ENCODE measurements at places on chromosomes 12 and 14.

GRCh38 chr12:71036526-71036925 is 116.0 kb upstream of the PTPRR start:
- no peak for DNase-seq

DNA sequence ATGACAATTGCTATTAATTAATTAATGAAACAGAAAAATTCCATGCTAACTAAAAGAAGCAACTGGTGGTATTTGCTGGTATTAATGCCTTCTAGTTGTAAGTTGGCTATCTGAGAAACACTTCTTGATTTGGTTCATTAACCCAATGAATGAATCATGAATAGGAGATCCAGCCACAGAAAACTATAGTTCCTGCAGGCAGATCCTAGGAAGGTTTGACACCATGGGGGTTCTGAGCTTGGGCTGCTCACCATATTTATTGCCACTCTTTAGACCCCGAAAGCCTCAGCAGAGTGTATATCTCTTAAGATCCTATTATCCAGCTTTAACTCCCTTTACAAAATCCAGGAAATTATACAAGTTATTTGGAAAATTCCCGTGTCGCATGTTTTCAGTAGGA is 81.4 kb upstream of the REP15 start:
- no peak for DNase-seq

DNA sequence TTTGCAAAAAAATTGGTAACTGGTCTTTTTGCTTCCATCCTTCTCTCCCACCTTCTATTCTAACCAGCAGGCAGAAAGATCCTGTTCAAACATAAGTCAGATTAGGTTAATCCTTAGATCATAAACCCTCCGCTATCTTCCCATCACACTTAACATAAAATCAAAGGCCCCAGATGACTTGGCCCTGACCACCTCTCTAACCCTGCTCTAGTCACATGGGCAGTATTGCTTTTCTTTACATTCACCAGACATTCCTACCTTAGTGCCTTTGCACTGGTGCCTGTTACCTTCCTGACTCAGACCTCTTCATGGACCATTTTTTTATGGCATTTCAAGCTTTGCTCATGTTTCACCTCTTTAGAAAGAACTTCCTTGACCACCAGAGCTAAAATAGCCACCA is 83.5 kb downstream of the NTF3 start:
- no peak for DNase-seq

- DNase-seq = no peak
These were observed 134 bp downstream of the DUSP6 start for GRCh38 chr12:89352242-89352491.

DNA sequence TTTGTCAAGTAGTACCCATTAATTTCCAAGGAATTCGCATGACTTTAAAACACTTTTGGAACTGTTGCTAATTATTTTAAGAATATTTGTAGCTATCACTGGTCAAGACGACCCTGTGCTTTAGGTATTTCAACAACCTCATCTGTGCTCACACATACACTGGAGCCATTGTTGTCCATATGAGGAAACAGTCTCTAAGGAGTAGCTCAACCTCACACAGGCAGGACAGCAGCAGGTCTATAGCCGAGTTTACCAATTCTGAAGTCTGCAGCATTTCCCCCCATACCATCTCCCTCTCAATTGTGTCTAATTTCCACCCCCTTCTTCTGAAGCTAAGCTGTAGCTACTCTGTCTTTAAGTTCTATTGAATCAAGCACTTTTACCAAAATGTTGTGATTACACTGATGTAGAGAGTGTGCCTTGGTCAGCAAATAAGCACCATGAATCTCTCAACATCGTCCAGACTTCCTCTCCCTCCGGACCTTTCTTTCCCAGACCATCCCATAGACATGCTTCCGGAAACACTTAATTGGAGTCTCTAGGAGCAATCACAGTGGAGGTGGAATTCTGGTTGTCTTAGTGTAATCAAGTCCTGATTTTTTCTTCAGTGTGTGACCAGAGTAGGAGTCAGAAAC is 48.5 kb upstream of the NUAK1 start:
- DNase-seq = no peak

GRCh38 chr12:132413931-132414588 is 75.9 kb upstream of the FBRSL1 start:
- no peak for DNase-seq

DNA sequence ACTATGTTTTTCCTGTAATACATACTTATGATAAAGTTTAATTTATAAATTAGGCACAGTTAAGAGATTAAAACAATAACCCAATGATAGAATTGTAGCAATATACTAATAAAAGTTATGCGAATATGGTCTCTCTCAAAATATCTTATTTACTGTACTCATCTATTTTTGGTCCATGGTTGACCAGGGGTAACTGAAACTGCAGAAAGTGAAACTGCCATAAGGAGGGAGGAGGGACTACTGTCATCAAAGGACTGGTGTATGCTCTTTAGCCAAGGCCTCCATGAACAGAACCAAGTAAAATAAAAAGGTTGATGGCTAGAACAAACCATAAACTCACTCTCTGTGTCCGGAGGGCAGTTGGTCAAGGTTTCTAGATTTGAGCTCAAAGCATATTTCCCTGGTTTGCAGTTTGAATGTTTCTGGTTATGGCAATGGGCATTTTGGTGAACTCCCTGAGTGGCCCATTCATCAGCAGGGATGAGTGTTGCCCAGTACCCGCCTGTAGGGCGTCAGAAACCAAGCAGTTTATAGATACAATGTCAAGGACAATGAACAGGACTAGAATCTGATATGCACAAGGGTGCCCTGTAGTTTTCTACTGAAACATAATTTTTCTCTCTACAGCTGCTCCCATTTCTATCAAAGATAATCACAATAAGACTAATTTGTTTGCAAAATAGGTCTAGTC is 19.8 kb downstream of the LEMD3 start:
- DNase-seq = no peak

- DNase-seq = no peak
These were observed 2.7 kb downstream of the CD163L1 start for GRCh38 chr12:7441216-7441615.

GRCh38 chr14:84882830-84883229 is 647.1 kb upstream of the FLRT2 start:
- no peak for DNase-seq

DNA sequence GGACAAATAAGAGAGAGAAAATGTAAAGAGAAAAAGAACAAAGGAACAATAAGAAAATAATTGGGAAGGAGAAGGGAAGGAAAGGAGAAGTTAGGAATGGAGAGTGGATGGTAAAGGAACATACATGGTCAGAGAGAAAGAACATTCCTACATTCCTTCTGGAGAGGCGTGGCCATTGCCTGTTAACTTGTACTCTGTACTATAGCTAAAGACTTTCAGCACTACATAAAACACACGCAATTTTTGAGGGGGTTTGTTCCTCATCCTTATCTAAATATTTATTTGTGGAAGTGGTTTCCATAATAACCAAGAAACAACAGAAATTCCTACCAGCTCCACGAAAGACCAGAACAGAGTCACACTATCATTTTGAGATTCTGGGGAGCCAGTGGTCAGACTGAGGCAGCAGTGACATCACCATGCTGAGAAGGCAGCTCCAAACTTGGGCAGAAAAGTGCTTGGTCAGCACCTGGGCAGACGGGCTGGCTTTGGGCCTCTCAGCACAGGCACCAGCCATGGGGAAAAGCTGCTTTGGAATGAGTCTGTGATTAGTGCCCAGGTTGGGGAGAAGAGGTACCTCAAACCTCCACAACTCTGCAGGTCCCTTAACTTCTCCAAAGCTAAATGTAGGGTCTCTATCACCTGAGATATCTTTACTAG is 125.9 kb upstream of the NTF3 start:
- DNase-seq = no peak

DNA sequence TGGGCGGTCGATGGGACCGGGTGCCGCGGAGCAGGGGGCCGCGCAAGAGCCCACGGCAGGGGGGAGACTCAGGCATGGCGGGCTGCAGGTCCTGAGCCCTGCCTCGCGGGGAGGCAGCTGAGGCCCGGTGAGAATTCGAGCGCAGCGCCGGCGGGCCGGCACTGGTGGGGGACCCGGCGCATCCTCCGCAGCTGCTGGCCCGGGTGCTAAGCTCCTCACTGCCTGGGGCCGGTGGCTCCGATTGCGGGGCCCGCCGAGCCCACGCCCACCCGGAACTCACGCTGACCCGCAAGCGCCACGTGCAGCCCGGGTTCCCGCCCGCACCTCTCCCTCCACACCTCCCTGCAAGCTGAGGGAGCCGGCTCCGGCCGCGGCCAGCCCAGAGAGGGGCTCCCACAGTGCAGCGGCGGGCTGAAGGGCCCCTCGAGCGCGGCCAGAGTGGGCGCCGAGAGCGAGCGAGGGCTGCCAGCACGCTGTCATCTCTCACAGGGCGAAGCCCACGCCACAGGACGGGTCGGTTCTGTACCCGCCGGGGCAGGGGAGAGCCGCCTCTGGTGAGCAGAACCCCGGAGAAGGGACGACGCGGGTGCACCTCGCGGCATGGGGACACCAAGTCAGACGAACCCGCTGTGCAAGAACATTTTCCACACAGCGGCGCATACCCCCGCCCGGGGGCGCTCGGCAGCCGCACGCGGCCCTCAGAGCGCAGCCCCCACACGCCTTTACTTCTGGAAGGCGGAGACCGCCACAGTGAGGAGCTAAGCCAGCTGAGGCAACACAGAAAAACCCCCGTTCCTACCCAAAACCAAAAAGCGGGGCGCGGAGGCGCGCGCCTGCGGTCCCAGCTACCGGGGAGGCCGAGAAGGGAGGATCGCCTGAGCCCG is 1.2 kb upstream of the SIVA1 start:
- DNase-seq = no peak

DNA sequence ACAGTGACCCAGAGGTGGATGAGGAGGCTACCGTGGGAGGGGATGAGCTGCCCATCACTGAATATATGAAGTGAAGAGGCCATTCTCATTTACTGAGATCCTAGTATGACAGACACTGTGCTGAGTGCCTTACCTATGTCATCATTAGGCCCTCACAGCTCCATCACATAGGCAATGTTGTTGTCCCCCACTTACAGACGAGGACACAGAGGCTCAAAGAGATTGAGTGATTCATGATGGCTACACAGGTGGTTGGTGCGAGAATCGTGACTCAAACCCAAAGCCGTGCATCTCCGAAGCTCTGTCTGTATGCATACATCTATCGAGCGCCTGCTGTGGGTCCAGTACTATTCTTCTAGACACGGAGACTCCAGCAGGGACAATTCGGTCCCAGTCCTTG is 5.9 kb upstream of the CCDC197 start:
- no peak for DNase-seq

GRCh38 chr14:54440037-54440436 is 1.1 kb downstream of the CNIH1 start:
- DNase-seq = no peak

DNA sequence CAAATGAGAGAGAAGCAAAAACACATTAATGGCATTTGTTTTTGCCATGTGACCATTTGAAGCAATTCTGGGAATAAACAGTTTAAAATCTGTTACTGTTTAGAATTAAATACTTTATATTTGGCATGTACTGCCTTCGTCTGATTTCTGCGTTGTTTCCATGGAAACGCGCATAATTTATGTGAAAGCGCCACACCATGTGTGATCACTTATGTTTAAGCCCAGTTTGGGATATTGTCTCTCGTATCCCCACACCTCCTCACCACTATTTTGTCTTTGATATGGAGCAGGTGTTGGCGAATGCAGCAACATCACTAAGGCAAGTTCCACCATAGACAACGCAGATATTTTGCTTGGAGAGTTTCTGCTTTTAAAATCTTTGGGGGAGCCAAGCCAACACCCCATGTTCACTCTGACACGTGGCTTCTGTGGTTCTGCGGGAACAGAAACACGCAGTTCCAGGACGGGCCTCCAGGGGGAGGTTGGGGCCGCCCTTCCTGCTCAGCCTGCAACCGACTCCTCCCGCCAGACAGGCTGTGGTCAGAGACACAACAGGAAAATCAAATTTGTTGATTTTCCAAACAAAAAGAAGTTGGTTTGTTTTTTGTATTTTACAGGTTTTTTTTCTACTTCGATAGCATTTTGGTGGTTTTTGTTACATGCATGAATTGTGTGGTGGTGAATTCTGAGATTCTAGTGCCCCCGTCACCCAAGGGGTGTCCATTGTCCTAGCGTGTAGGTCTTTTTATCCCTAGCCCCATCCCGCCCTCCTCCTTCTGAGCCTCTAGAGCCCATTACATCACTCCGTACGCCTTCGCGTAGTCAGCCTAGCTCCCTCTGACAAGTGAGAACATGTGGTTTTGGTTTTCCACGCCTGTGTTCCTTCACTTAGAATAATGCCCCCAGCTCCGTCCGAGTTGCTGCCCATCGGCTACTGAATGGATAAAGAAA is 101.9 kb upstream of the SFSWAP start:
- peak; percentile 42 for DNase-seq

GRCh38 chr12:131314524-131315090 is 360.9 kb downstream of the ADGRD1 start:
- DNase-seq = no peak

DNA sequence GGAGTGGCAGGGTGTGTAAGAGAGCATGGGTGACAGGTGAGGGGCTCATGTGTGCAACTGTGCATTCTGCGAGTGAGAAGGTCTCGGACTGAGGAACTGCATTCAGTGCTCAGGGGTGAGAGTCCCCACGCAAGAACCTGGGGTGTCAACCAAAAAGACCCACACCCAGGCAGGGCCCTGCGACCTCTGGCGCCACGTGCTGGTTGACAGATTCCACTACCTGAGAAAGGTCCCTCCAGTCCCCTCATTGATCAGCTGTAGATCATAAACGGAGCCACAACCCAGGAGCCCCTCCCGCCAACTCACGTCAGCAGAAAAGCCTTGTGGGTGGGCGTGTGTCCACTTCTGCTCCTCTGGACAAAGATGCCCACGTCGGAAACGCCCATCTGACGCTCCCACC is 98.7 kb downstream of the ASCL4 start:
- DNase-seq = no peak

DNA sequence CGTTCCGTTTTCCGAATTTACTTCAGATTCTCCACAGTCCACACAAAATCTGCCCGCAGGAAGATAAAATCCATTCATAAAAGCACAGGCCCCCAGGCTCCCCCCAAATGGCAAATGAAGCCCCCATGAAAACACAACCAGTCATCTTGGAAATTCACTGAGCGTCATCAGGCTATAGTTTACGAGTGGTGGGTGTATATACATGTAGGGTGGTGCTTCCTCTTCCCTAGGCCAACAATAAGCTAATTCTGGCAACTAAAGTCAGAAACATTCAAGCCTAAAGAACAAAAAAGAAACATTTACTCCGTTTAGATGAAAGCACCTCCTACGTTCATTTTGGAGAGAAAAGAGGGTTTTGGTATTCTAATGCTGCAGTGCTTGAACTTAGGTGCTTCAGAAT is 5.8 kb downstream of the GPR68 start:
- no peak for DNase-seq

DNA sequence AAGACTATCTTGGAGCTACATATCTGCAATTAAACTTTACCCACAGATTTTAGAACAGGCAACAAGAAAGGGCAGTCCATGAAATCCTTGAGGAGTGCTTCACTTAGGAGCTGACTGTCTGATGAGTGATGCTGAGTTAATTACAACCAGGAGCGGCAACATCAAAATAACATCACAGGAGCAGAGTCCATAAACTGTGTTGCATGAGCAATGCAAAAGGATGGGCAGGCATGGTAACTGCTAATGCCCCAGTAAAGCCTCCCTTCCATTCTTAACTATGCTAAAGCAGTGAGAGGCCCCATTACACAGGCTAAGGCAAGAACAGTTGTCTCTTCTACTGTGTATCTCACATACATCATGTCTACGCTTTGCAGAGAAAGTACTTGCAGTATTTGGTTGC is 156.6 kb downstream of the PAX9 start:
- no peak for DNase-seq

GRCh38 chr12:69410571-69410970 is 51.0 kb downstream of the YEATS4 start:
- DNase-seq = no peak
